ENCODE measurements at places on chromosomes 12 and 14.

GRCh38 chr14:100375266-100375962, 52.3 kb downstream of the SLC25A47 start:
- peak; percentile 82 for DNase-seq

DNA sequence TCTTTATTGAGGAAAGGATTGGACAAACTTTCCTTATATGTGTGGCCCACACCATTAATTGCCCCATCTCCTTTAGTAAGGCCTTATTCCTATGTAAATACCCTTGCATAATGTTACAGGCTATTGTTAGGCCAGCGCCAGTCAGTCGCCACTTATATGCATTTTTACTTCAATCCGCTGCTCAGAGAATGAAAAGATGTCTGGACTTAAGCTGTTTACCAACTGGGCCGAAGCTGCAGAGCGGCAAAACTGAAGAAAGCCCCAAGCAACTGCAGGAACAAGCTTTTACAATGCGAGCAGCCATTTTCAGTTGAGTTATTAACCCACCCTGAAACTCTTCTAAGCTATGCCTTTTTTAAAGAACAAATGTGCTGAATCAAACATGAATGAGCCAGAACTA, 92.1 kb upstream of the OTX2 start:
- DNase-seq, result no peak

GRCh38 chr12:87363497-87364084, 665.6 kb downstream of the C12orf50 start:
- DNase-seq, result no peak

GRCh38 chr12:122969676-122970075, 3.4 kb upstream of the ABCB9 start:
- no peak for DNase-seq

DNA sequence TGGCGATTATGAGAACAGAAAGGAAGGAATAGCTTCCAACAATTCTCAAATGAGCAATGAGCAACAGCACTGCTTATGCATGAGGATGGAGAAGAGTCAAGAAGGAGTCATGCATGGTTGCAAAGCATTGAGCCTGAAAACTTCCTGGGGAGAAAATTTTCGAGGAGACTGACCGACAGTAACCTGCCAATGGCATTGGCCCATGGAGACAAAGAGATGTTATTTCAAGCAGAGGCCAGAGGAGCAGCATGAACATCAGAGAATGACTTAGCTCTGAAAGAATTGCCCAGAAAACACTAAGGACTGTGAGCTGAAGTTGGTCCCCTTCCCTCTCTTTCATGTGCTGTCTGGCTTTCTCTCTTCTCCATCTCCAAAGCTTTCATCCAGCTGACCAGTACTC, 343.4 kb downstream of the ADAMTS20 start:
- DNase-seq, result no peak

DNA sequence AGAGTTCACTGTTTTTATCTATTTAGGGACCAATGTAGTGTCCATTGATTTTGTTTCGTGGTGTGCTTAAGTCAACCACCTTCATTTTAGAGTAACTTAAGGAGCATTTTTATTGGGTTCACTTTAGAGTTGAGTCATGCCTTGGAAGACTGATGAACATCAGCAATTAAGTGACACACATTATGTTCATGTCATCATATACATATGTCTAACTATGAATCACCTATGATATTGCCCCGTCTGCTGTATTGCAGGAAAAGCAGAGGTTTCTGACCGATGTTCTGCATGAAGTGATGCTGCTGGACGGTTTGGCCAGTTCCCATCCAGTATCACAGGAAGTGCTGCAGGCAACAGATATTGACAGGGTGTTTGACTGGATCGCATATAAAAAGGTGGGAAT, 227.1 kb downstream of the TRHDE start:
- no peak for DNase-seq

DNA sequence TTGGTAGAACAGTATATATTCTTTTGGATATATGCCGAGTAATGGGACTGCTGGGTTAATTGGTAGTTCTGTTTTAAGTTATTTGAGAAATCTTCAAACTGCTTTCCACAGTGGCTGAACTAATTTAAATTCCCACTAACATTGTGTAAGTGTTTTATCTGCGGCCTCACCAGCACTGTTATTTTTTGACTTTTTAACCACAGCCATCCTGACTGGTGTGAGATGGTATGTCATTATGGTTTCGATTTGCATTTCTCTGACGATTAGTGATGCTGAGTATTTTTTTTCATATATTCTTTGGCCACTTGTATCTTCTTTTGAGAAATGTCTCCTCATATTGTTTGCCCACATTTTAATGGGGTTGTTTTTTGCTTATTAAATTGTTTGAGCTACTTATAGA, 357.4 kb downstream of the C12orf50 start:
- no peak for DNase-seq

DNA sequence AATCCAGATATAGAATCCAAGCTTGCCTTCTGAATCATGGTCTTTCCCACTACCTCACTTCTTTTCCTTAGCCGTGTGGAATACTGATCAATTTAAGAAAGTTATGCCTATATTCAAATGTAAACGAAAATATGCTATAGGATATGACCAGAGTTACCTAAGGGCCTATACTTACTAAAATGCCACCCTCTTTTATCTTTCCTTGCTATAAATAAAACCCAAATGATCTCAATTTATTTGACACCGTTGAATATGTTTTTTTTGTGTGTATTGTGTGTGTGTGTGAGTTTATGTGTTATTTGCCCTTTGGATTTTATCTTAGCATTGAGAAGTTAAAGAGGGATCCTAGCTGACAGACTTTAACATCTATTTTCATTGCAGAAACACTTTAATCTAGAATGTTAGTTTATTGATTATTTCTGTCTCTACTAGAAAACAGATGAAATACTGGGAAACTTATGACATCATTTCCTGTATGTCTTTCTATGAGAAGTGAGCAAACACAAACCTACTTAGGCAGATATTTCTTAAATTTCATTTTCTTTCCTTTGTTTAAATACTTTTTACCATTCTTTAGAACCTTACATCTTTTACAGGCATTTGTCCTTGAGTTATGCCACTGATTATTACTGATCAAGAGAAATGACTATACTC, 2.0 kb upstream of the TAS2R9 start:
- no peak for DNase-seq

- no peak for DNase-seq
Measured at GRCh38 chr14:100393906-100394732, 71.0 kb downstream of the SLC25A47 start.

- no peak for DNase-seq
Measured at GRCh38 chr12:22709292-22709691, 84.3 kb downstream of the ETNK1 start.

All from activated T-helper 9 cell treated with anti-CD3 and anti-CD28 coated beads, Interleukin-2, amount 50 U/mL, for 16 hours (primary cell).